ENCODE measurements at places on chromosomes 3 and 15.
A peak's percentile ranks its signal among the peaks of the same experiment; 100 is the strongest.

DNA sequence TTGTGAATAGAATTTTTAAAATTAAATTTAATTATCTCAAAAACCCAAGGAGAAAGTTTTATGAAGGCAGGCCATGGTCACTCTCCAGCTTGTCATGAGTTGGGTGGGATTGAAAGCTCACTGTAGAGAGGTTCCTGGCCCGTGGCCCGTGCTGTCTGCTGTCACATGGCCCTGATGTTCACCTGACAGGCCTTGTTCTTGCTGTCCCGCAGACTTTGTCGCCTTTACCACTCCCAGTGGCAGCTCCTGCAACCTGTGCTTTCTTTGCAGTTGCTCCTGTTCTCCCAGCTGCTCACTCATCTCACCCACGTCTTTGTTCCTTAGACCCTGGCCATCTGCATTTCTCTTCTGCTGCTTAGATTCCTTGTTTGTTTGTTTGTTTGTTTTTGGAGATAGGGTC, 35.6 kb downstream of the DHX30 start:
- DNase-seq, result no peak

- DNase-seq, result no peak
These were observed 7.4 kb downstream of the RNF168 start for GRCh38 chr3:196496183-196496582.

DNA sequence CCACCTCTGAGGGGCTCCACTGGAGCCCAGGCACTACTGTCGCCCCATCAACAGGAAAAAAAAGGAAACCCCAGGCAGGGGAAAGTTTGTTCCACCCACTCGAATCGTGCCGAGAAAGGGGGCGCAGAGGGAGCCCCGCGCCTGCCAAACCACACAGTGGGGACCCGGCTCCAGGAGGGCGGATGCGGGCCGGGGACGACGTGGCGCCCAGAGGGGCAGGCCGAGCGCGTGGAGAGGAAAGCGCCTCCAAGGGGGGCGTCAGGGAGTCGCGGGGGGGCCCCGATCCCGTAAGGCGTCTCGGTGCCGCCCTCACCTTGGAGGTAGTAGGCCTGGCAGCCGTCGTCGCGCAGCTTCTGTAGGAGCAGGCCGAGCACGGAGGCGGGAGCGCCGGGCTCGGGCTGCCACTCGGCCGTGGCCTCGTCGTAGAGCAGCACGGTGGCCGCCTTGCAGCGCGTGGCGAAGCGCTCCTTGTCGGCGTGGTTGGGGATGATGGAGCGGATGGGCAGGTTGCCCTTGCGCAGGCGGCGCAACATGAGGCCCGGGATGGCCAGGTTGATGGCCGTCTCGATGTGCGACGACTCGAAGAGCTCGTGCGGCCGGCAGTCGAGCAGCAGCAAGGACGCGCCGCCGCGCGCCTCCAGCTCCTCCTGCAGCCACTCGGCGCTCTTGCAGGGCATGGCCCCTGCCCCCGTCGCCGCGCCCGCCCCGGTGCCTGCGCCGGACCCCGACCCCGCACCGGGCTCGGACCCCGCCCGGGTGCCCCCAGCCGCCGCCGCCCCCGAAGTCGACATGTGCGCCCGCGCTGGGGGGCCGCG, 627 bp downstream of the DUSP7 start:
- DNase-seq, result peak; percentile 23

DNA sequence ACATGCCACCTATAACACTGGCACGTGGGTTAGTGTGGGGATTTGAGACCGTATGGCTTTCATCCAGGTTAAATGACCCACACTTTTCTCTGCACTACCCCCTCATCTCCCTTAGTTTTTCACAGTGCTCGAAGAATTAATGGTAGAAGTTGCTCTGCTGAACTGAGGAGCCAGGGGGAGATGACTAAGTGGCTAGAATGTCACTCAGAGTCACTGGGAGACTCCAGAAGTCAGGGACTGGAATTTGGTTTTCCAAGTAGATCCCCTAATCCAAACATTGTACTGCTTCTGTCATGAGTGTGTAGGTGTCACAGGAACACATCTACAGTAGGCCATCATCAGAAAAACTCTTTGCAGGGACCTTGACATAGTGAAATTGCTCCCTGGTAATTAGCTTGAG, 181.0 kb upstream of the RASGRP1 start:
- DNase-seq, result no peak

DNA sequence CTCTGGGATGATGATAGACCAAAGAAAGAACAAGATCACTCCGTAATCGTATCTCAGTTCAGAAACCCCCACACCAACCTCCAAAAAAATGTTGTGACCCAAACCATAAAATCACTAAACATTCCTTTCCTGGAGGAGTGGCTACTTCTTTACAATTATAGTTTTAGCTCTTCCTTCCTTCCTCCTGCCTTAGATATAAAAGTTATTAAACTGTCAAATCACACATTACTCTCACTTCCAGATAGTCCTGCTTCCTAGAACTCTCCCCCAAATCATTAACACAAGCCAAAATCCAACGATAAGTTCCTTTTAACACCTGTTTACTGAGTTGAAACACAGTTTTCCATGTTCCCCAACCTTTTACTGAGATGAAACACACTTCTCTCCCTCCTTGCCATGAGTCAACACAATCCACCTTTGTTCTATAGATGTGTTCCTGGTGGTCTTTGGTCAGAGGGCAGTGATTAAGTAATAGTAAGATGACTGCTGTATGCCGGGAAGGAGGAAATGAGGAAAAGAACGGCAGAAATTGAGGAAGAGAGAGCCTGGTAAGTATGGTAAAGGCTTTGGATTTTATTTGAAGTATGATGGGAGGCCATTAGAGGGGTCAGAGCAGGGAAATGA, 8.3 kb upstream of the CRYGS start:
- DNase-seq, result peak; percentile 27

DNA sequence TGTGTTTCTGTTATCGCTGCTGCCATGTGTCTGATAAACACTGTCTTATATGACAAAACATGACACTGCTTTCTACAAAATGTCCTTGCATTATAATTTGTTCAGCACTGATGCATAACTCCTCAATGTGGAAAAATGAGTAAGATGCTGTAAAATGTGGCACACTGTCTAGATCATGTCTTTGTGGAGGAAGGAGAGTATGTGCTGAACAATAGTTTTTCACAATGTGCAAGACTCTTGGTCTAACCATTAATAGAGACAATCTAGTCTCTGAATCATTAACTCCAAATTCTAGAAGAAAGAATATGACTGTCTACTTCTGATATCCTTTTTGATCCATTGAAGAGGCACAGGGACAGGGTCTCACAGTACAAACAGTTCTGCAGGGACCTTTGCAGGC, 127.9 kb upstream of the RARB start:
- DNase-seq, result no peak

GRCh38 chr15:31150732-31151231, 49.3 kb upstream of the TRPM1 start:
- DNase-seq, result no peak

DNA sequence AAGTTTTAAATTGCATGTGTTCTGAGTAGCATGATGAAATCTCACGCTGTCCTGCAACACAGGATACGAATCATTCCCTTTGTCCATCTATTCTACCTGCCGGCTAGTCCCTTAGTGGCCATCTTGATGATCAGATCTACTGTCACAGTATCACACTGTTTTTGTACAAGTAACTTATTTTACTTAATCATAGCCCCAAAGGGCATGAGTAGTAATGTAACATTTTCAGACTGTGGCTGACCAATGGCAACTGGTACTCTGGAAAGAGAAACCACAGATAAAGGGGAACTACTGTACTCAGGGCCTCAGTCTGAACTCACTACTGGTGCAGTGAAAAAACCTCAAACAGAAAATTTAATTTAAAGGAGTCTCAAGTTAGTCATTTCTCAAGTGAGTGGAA, 127.3 kb upstream of the MRPL3 start:
- peak; percentile 93 for DNase-seq

DNA sequence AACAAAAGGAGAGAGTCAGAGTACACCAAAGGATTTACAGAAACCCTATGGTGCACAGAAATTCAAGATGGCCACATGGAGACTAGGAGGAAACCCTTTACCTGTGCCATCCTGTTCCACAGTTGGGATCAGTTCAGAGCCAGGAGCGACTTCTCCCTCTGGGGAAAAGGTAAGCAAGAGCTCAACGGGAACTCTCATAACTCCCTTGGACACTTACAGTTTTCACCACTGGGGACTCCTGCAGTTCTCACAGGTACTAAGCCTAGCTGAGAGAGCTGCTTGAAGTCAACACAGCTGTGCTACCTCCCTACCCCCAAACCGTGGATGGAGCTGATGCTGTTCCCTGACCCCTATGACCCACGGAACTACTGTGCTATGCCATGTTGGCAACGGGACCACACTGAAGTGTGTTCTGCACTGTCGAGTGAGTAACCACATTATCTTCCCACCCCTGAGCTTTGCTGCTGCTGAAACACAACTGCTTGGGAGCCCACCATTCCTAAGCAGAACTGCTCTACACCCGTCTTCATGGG, 606.8 kb downstream of the GBE1 start:
- DNase-seq, result no peak

- DNase-seq, result peak; percentile 86
These were observed 24.3 kb downstream of the PGPEP1L start for GRCh38 chr15:98983334-98983733.

DNA sequence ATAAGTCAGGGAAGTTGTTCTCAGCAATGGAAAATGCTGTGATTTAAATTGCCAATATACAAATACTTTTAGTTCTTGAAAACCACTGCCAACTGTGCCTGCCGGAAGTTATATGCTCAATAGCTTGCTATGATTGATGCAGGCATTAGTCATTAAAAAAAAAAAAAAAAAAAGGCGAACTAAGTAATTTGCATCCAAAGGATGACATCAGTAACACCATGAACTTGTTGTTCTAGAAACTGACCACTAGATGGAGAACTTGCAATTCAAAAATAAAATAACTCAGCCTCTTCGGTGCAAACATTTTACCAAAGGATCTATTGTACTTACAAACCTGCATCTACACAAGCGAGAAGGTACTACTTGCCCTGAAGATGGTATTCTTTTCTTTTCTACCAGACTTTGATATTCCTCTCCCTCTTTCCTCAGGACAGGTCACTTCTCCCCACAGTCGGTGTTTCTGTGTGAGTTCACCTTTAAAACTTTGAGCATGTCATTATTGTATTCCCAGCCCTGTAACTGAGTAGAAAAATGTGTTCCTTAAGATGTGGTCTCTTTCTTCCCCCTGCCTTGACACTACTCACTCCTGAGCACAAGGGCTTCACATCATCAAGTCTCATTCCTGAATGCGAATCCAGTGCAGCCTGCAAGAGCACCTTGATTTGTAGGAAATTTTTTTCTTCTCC, 115.0 kb upstream of the VEPH1 start:
- peak; percentile 78 for DNase-seq

- no peak for DNase-seq
These were observed at the start of gene ADCY5 for GRCh38 chr3:123448536-123449101. Gene ADCY5 (minus strand): TSS chr3:123449090. CDS start chr3:123448545, 545 bp downstream.

GRCh38 chr15:81174125-81174791, 22.4 kb upstream of the IL16 start:
- DNase-seq, result no peak

- no peak for DNase-seq
These were observed 24.9 kb downstream of the ALS2CL start for GRCh38 chr3:46668591-46668990.

DNA sequence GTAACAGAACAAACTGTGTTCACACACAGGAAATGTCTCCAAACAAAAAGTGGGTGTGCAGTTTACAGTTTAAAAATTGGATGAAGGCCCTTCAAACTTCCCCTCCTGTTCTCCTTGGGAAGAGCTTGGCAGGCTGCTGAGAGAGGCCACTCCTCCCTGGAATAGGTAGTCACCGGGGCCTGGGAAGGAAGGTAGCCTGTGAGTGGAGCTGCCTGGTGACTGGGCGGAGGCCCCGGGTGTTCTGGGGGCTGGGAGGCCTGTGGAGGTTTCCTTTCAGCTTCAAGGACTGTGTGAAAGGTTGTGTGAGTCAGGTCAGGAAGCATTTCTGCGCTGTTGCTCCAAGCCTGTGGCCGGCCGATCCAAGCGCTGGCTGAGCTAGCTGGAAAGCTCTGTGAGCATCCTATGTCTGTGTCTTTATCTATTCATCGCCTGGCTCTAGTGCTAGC, 14.1 kb downstream of the SLCO3A1 start:
- DNase-seq, result no peak

DNA sequence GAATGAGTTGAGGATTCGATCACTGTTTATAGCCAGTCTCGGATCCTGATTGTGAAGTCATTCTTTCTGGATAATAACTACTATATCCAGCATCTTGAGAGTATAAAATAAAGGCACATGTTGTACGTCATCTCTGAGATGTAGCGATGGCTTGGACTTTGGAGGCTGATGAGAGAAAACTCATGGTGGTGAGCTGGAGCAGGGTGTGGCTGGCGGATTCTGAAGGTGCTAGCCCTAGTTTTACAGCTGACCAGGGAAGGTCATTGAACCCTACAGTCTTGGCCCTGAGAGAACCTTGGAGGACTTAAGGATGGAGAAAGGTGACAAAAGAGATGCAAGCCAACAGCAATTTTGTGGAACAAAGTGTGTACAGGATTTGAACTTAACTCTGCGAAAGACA, 153.8 kb downstream of the IGF1R start:
- DNase-seq, result no peak

- no peak for DNase-seq
These were observed 35.5 kb upstream of the NIT2 start for GRCh38 chr3:100299016-100299415.

DNA sequence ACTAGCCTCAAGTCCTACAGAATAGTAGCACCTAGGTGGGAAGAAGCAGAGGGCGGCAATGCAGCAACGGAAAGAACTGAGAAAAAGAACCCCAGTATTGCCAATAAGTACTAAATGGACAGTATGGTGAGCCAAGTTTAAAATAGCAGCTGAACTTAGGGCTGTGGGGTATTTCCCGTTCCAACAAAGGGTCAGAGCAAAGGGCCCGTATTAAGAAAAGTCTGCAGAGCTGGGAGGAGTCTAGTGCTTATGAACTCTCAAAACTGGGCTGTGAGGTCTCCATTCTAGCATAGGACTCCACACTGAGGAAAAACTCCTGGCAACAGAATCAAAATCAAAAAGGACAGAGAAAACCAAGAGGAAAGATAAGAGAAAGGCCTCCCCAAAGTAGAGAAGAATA, 250.7 kb downstream of the FOXP1 start:
- no peak for DNase-seq

DNA sequence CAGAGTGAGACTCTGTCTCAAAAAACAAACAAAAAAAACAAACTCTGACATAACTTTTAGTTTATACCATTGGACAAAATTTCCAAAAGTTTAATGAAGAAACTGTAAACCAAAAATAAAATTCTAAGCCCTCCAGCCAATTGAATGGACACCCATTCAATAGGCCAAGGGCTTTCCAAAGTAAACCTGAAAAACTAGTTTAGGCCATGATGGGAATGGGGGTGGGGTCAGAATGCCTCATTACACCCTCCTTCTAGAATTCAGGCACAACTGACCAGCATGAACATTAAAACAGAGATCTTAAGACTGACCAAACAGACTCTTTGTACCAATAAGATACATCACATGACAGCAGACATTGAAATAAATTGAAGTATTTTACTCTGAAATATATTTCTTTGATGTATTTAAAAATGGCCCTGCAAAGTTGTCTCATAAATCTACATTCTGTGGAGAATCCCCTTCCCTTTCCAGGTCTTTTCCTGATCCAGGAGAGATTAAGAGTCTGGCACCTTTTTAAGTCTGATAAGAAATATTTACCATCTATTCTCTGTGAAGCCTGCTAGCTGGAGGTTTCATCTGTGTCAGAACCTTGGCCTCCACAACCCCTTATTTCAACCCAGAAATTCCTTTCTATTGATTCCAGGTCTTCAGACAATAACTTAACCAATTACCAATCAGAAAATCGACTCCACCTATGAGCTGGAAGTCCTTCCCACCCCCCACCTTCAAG, 15.7 kb downstream of the THOC7 start:
- no peak for DNase-seq

- no peak for DNase-seq
These were observed 788.2 kb upstream of the ARPP21 start for GRCh38 chr3:34851137-34851536.

- peak; percentile 15 for DNase-seq
These were observed 95.1 kb upstream of the ZBED2 start for GRCh38 chr3:111690242-111690641.

All from MV-4-11 (cell line).